ENCODE measurements at places on chromosomes 11 and 22.

DNA sequence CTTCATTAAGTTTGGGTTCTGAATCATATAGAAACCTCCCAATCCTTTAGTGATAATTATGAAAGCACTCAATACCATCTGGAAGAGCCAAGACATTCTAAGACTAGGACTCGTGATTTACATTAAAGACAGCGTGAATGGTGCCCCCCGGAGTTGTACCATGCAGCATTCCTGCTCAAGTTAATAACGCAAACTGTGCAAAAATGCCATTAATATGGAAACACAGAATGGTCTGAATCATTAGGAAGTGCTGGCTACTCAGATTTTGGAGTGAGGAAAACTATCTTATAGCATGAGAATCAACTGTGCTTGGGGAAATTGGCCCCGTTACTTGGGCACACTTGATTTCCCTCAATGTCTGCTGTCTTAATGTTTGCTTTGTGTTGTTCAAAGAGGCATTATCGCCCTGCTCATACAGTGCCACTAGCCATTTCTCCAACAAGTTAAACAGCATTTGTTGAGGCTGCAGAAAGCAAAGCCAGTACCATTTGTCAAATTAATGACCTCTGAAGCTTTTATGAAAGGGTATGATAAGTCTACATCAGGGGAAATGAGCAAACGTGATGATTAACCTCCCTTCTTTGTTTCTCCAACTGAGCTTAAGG is 18.5 kb upstream of the TPH1 start:
- DNase-seq: no peak

GRCh38 chr11:25741886-25742285 is 590.0 kb upstream of the ANO3 start:
- DNase-seq: no peak

DNA sequence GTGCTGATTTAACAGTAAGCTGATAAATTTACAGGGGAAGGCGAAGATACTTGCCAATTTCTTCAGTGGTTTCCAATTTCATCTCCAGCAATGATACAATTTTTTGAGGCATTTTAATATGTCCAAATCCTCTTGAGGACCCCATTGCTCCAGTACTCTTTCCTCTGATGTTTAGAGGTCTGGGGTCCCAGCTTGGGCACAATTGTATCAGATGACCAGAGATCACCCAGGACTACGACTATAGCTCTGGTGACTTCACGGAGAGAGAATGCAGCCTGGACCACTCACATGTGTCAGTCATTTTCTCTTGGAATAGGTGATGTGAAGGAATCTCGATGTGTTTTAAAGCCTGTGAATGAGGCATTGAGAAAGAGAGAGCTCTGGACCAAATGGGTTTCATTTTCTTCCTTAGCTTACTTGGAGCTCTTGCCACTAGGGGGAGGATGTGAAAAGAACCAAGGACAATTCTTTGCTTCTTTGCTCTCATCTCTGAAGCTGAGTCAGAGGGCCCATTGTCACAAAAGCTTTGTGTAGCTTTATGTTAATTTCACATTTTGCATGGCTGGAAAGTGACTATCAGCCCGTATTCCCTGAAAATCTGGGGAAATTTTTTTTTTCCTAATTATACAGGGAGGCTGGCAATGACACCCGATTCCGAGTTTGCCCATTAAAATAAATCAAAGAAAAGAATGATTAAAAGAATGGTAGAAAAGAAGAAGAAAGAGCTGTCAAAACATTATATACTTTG is 6.7 kb upstream of the CCDC90B start:
- DNase-seq: no peak

- DNase-seq: no peak
Observed at GRCh38 chr11:1864831-1865665, 12.2 kb downstream of the LSP1 start.

DNA sequence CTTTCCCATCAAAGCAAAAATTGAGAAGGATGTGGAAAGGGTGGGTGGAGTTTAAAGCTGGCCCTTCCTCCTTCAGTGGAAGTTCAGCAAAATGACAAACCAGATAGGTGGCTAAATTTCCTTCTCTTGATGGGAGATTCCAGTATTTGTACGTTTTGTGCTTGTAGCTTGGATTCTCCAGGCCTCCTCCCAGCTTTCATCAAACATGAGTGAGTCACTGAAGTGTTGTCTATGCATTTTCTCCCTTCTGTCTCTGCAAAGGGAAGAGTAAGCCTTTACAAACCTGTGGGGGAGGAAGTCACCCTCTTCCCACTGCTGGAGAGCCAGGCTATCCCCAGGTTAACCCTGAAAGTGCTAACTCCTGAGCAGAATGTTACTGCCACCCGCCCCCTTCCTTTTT is 6.4 kb downstream of the MARK2 start:
- peak; percentile 63 for DNase-seq

GRCh38 chr11:94939346-94939745 is 34.0 kb downstream of the CWC15 start:
- no peak for DNase-seq

DNA sequence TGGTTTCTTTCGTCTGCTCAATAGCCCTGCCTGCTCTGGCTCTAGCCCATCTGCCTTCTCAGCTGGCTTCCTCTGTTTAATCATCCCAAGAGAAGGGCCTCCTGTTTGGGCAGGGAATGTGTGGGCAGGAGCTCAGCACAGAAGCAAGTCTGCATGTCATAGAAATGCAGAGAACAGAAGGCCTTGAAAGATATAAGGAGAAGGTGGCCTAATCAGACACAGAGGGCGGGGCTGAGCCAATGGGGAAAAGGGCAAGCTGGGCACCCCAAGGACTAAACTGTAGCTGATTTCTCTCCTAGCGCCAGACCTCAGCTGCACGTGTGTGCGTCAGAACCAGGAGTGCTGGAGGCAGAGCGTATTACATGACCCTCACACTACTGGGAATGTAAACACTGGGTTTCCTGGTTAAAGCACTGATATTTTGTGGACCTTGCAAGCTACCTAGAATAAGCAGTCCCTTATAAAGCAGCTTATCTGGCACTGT is 7.6 kb upstream of the CCKBR start:
- no peak for DNase-seq

- no peak for DNase-seq
Observed at GRCh38 chr22:31104869-31105268, 2.5 kb downstream of the SELENOM start.

All from CD4-positive, alpha-beta T cell (primary cell).